ENCODE measurements at places on chromosomes 5 and 9.

DNA sequence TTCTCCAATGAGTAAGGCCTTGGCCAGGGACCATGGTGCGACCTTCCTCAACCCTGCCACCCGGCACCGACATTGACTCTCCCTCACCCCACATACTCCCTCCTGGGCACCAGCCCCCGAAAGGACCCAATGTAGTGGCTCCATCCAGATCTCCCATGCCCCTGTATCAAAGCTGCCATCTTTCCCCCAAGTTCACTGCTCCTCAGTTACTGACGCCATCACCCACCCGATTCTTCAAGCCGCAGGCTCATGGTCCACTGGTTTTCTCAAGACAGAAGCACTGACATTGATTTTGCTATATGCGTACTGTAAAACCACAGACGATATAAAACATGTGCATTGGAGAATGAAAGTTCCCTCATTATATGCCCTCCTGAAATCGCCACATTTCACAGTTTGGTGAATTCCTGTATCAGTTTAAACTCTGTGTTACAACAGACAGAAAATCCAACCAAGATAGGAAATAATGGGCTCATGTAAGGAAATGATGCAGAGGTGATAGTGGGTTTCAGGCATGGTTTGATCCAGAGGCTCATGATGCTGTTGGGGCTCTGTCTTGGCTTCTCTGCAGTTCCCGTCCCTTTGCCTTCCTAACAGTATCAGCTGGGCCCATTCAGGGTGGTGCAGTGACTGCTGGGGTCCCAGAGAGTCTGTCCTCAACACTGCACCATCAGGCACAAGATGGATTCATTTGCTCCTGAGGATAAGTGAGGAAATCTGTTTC, 207.3 kb upstream of the IER5L start:
- DNase-seq = no peak

DNA sequence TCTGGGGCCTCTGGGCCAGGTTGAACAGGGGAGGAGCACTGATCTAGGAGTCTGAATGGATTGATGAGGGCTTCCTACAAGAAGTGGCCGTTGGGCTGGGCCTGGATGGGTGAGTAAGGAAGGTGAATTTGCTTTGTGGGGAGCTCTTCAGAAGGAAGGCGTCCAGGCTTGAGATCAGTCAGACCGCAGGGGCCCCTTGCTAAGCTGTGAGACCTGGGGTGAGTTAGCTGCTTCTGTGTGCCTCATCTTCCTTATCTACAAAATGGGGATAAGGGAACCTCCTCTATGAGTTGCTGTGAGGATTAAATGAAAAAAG, 1.1 kb upstream of the SYNPO start:
- no peak for DNase-seq

GRCh38 chr9:34574571-34574970, 15.0 kb downstream of the CNTFR start:
- DNase-seq = no peak

- no peak for DNase-seq
These were observed 11.1 kb downstream of the EXD3 start for GRCh38 chr9:137411645-137412380.

- DNase-seq = no peak
These were observed 20.8 kb downstream of the VAV2 start for GRCh38 chr9:133971121-133971951.
